ENCODE measurements at places on chromosomes 7 and 10. TPM values are rescaled to one million over a fixed set of nuclear protein-coding genes. Genes with fewer than 3 reads are reported as not detected.

PRR15 gene
- polyA plus RNA-seq: 4.7 TPM

TYW1B gene
- 3.2 TPM for polyA plus RNA-seq

ADAP1 gene
- polyA plus RNA-seq: 16.2 TPM

ZCWPW1 gene
- polyA plus RNA-seq: 8.1 TPM

DLX5 gene
- 0.90 TPM for polyA plus RNA-seq
